ENCODE measurements at places on chromosomes 13 and 19.

GRCh38 chr13:45015300-45015699 lies 26.0 kb downstream of the GPALPP1 start:
- no peak for DNase-seq

DNA sequence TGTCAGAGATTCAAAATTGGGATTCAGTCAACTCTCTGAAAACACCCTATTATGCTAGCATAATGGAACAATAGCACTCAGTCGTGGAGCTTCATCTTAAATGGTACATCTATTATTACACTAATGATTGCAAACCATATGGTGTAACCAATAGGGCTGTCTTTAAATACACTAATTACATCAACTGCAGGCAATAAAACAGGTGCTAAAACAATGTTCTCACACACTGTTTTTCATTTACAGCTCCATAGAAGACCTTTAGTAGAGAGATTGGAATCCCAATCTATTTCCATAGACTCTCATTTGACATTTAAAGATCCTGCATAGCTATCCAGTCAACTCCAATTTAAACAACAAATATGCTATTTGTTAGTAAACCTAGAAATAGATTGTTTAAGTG lies 1917.4 kb downstream of the OLFM4 start:
- no peak for DNase-seq

DNA sequence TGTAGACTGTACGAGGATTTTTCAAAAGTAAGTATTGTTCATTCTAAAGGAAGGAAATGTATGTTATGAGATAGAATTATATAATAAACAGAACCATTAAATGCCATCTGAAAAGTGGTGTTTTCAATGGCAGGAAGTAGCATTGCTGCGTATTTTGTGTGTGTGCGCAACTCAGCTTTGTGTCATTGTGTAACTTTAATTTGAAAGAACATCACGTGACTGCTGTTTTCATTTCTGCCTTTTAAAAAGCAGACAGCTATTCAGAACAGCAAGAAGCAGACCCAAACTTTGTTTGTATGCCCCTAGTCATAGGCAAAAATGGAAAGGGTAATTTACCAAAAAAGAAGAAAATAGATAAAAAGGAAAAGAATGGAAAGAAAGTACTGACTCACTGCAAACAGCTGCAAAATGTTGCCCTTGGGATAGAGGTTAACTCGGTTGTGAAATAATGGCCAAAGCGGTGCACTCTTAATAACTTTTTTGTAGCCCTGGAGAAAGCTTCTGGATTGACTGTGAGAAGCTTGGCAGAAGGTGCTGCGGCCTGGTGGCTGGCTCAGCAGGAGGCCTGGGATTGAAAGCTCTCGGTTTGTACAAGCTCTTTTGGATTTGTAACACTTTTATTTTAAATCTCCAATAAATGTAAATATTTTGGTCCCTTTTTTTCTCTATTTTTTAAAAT lies 97.3 kb downstream of the GGACT start:
- no peak for DNase-seq

DNA sequence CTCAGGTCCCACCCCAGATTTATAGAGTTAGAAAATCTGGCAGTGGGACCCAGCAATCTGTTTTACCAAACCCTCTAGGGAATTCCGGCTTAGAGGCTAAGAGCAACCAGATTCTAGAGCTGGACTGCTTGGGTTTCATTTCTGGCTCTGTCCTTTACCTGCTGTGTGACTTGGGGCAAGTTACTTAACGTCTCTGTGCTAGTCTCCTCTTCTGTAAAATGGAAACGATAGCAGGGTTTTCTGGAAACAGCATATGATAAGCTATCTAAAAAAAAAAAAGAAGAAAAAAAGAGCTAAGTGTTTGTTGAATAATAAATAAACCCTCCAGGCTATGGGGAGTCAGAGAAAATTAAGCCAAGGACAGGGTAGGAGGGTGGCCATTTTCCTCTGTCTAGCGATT lies 11.6 kb upstream of the CACNG7 start:
- no peak for DNase-seq

DNA sequence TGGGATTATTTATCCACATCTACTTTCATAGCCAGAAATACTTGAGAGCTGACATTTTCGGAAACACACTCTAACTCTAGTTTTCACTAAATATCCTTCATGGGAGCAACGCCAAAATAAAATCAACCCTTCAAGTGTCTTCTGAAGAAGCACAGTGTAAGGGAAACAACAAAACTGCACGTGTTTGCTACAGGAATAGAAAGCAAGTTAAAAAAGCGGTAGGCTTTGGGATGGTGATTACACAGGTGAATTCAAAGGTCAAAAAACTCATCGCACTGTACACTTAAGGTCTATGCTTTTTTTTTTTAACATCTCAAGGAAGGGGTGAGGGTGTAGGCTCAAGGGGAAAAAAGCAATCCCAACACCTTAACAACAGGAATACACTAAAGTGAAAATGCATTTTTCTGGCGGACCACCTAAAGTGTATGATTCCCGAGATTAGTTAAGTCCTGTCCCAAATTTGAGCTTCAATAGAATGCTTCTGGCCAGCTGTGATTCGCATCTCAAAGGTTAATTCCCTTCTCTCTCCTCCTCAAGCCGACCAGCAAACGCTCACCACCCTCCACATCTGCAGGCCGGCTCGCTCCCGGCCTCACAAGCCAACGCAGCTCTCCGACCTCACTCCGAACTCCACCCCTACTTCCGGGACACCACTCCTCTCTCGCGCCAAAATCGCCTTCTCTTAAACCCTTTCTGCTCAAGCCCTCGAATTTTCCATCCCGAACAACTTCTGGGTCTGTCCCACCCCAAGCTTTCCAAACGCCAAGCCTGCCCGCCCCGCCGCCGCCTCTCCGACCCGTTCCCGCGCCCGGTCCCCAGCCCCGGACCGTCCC lies 1.1 kb downstream of the ARGLU1 start:
- DNase-seq = peak; percentile 59

GRCh38 chr19:374183-374885 lies 29.7 kb upstream of the MIER2 start:
- DNase-seq = no peak

DNA sequence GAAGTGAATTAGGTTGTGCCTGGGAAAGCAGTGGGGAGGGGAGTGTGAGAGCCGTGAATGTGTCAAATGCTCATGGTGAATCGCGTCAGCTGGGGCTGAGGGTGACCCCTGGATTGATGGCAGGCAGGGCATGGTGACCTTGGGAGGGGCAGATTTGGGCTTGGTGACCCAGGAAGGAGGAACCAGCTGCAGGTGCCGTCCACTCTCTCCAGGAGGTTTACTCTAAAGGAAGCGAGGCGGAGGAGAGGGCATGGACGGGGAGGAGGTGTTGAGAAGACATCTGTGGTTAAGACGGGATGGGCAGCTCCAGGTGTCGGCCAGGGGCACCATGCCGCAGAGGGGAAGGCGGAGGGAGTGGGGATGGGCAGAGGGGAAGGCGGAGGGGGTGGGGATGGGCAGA lies 28.7 kb downstream of the TMEM255B start:
- no peak for DNase-seq

DNA sequence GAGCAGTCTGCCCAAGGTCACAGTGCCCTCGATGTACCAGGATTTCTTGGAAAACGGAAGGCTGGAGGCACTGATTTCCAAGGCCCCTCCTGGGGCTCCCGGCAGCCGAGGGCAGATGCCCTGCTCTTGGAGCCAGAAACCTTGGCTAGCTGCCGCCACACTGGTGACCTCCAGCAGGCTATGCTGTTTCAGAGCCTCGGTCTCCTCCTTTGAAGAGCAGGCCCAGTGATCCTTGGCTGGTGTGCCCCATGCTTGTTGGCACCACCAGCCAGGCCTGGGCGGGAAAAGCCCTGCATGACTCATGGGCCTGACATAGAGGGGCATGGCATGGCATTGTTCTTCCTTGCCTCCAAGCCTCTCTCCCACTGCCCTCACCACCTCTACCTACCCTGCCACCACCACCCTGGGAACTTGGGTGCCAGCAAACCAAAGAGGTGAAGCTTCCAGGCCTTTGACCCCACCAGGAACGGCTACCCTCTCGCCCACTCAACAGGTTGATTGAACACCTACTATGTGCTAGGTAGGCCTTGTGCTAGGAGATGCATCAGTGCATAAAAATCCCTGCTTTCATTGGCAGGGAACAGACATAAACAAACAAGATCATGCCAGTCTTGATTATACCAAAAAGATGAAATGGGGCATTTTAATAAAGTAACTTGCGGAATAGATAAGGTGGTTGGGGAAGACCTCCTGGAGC lies 1.6 kb upstream of the CLEC11A start:
- DNase-seq = no peak

- no peak for DNase-seq
Observed at GRCh38 chr19:15240515-15240914, 8.3 kb upstream of the EPHX3 start.

GRCh38 chr13:72437458-72437857 lies 290.0 kb downstream of the MZT1 start:
- DNase-seq = no peak

- no peak for DNase-seq
Observed at GRCh38 chr19:19613506-19613905, 5.0 kb downstream of the PBX4 start.

- no peak for DNase-seq
Observed at GRCh38 chr13:51746802-51747201, 57.2 kb downstream of the DHRS12 start.

- DNase-seq = no peak
Observed at GRCh38 chr13:102470283-102470917, 68.6 kb upstream of the FGF14 start.

GRCh38 chr13:77728265-77729125 lies 31.0 kb downstream of the SLAIN1 start:
- DNase-seq = no peak

DNA sequence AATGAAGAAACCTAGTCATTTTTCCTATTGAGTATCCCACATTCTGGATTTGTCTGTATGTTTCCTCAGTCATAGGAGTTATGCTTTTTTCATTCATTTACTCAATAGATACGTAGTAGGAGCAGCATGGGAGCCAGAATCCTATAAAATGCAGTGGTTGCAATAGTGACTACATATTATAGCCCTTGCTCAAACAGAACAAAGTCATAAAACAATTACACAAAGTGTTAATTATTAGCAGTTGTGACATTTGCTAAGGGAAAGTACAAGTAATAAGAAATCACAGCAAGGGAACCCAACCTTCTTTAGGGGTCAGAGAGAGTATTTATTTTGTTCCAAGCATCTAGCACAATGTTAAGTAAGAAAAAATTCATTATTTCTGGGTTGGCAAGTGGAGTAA lies 27.7 kb upstream of the POU4F1 start:
- no peak for DNase-seq

DNA sequence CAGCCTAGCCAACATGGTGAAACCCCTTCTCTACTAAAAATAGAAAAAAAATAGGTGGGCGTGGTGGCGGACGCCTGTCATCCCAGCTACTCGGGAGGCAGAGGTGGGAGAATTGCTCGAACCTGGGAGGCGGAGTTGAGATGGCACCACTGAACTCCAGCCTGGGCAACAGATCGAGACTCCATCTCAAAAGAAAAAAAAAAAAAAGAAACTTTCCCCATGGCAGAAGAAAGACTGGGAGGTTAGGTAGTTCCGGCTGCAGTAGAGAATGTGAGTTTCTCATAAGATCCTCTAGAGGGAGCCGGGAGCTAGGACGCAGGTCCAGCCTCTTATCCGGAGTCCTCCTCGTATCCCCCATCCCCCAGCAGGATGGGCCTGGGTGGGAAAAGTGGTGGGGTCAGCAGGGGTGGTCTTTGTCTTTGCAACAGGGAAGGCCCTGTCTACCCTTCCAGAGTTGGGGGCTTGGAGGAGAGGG lies 13.2 kb upstream of the CREB3L3 start:
- no peak for DNase-seq

GRCh38 chr13:79194272-79194671 lies 211.8 kb downstream of the RBM26 start:
- no peak for DNase-seq

GRCh38 chr19:15721268-15721667 lies 6.6 kb upstream of the OR10H2 start:
- no peak for DNase-seq

GRCh38 chr19:572743-573518 lies 535 bp downstream of the BSG start:
- DNase-seq = peak; percentile 68

DNA sequence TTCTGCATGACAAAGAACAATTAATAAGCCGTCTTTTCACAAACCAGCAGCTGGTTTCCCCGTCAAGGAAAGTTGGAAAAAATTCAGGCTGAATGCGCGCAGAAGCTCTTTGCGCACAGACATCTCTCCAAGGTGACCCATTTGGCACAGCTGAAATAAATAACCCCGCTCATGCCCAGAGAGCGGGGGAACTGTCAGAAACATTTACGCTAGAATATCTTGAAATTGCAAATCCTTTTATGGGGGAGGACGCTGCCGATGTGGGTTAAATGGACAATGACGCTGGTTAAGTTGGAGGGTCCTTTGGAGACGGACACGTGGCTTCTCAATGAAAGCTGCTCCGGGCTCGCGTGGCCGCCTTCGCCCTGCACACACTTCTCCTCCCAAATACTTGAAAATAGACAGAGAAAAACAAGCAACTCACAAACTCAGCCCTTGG lies 30.6 kb downstream of the GSX1 start:
- DNase-seq = no peak

GRCh38 chr19:1590641-1591397 lies 1.8 kb downstream of the MBD3 start:
- no peak for DNase-seq

DNA sequence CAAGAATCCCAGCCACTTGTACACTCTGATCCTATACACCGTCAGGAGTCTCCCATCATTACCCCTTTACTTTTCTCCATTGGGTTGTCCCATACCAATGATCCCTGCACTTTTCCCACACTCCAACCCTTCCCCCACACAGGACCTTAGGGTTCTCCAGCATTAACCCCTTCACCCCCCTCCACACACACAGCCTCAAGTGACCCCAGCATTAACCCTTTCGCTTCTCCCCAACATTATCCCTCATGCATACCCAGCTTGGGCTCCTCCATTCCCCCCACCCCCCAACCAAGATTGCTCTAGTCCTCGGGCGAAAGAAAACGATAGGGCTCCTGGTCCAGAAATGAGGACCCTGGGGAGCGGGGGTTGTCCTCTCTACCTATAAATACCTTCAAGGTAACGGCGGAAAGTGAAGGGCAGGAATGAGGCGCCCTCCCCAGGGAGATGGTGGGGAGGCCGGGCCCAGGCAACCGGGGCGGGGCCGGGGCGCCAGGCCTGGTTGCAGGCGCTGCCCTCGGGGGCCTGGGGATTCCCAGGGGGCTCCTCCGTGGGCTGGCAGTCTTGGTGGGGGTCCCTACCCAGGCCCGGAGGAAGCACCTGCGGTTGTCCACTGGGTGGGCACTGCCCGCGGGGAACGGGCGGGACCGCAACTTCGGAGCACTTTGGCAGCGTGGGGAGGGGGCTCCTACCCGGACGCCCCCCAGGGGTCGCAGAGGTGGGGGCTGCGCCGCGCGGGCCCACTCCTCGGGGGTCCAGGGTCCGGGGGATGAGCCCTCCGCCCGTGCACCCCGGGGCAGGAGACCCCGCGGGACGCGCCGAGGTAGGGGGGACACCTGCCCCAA lies 757 bp downstream of the WIZ start:
- DNase-seq = no peak

Measured in pancreas (tissue), 10 donors.